ENCODE measurements at places on chromosomes 6 and 20.

- no peak for DNase-seq
Observed at GRCh38 chr6:150800674-150801314, 64.7 kb upstream of the MTHFD1L start.

GRCh38 chr6:12037798-12038197 lies 25.7 kb downstream of the HIVEP1 start:
- no peak for DNase-seq

GRCh38 chr20:47487175-47487917 lies 14.3 kb upstream of the NCOA3 start:
- no peak for DNase-seq

- DNase-seq: no peak
Observed at GRCh38 chr6:16644540-16645250, 116.6 kb downstream of the ATXN1 start.

DNA sequence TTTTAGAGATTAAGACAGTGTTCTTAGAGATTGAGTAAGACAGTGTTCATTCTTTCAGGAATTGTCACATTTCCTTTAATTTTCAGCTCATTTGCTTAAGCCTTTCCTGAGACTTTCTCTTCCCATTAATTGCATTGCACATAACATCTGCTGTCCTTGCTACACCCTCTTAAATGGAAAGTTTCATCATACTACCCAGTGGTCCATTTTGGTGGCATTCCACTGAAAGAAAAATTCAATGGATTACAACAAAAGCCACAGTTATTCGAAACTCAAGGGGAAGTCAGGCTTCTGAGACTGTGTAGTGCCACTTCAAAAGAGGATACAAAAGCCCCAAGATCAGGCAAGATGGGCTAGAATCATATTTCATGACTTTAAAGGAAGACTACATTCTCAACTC lies 64.0 kb downstream of the RSPO3 start:
- DNase-seq: no peak

DNA sequence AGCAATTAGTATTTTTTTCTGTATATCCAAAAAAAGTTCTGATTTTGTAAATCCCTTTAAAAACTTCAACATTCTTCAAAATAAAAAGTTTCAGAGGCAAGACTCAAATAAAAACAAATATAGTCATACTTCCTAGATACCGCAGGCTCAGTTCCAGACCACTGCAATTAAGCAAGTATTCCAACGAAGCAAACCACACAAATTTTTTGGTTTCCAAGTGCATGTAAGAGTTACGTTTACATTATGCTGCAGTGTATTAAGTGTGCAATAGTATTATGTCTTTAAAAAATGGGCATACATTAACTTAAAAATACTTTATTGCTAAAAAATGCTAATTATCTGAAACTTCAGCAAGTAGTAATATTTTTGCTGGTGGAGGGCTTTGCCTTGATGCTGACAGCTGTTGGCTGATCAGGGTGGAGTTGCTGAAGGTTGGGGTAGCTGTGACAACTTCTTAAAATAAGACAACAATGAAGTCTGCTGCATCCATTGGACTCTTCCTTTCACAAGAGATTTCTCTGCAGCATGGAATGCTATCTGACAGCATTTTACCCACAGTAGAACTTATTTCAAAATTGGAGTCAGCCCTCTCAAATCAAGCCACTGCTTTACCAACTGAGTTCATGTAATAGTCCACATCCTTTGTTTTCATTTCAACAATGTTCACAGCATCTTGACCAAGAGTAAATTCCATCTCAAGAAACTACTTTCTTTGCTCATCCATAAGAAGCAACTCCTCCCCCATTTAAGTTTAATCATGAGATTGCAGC lies 46.0 kb downstream of the PHIP start:
- DNase-seq: no peak

DNA sequence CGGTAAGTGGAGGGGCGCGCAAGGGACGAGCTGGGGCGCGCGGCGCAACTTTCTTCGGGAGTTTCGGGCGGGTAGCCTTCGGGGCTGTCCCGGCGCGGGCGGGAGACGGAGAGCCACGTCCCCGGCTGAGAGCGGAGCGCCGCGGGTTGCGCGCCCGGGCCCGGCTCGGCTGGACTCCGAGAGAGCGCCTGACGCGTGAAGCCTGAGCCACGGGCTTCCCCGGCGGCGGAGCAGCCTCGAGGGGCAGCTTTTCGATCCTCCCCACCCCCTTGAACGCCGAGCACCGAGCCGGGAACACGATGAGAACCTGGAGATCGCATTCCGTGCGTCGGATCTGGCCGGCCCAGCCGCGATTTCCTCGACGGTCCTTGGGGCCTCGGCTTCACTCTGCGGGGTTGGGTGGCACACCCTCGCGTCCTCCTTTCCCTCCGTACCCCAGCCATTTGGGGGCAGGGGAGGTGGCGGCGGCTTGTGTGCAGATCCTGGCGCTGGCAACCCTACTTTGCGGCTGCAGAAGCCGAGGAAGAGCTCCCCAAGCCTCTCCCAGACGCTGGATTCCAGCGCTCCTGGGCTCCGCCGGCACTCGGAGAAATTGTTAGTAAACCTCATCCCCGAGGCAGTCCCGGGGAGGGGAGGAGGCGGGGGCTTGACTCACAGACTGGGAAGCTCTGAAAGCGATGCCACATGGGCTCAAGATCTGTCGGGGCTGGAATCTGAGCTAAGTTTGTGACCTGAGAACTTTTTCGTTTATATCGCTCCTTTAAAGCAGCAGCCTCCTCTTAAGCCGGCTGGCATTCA lies 572 bp downstream of the DSE start:
- peak; percentile 91 for DNase-seq

DNA sequence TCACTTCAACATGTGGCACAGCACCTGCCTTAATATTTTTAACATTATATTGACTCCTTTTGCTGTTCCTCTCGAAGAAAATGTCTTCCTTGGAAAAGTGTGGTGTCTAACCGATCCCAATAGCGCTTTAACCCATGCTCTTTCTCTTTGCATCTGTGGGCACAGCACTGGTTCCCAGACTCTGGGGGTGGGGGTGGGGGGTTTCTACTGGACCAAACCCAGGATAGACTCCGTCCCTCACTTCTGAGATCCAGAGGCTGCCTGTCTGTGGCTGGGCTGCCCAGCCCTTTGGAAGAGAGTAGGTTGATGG lies 3.9 kb upstream of the ZNF292 start:
- DNase-seq: no peak

DNA sequence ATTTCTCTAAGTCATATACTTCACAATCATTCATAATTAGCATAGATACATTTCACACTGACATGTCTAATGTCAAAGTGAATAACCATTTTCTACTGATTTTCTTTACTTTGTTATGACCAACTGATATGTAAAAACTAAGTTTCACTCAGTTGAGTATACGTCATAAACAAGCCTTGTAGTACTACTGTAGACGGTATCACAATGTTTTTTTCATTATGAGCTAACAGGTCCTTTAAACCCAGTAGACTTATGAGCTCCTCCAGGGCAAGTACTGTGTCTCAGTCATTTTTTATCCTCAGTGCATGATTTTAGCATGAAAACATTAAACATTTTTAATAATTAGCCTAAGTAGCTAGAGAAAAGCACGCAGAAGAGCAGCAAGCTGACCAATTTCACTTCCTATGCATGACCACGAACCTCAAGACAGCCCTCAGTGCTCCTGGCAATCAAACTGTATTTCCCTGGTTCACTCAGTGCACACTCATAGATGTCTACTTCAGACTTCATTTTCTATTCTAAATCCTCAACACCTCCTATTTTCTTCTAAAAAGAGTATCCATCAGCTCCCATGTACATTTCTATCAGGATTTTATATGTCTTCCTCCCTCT lies 32.0 kb upstream of the TFAP2D start:
- DNase-seq: no peak

- no peak for DNase-seq
Observed at GRCh38 chr20:55067158-55067825, 591.9 kb downstream of the DOK5 start.

DNA sequence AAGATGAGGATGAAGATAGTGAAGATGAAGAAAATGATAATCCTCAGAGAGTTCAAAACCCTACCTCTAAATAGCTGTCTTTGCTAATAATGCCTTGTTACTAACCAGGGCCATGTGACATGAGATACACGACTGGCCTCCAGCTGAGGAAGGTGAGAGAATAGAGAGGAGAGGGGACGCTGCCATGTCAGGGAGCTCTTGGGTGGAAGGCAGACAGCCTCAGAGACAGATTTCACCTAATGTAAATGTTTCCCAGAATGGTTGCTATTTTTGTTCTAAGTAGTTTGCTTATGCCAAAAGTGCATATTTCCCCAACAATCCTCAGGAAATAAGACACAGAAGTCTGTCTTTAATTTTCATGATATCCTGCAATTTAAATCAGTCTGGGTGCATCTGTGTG lies 138.4 kb downstream of the ELOVL4 start:
- DNase-seq: no peak

GRCh38 chr6:155495011-155495768 lies 39.6 kb upstream of the NOX3 start:
- peak; percentile 75 for DNase-seq

DNA sequence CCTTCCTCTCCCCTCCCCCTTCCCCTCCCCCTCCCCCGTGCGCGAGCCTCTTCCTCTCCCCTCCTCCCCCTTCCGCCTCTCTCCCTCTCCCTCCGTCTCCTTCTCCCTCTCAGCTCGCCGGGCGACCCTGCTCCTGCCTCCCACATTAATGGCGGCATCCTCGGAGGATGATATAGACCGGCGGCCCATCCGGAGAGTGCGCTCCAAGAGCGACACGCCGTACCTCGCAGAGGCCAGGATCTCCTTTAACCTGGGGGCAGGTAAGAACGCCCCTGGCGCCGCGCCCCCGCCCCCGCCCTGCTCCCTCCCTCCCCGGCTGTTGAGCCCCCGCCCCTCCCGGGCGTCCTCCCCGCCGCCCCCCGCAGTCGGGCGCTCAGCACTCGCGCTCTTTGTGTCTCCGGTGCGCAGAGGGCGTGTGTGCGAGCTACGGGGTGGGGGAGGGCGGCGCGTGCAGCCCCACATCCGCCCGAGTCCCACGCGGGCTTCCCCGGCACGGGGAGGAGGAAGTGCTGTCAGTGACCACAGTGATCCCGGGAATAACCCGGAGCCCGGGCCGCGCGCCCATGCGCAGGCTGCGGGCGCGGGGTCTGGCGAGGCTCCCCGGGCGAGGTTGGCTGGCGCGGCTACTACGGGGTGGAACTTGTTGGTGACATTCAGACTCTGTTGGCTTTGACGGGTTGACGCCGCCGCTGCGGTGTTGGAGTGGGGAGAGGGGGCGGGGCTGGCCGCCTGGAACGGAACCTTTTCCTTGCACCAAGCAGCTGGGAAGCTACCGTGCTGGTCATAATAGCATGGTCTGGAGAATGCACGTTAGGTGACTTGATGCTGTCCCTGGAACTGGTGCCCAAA lies 33.2 kb downstream of the PHACTR1 start:
- no peak for DNase-seq

DNA sequence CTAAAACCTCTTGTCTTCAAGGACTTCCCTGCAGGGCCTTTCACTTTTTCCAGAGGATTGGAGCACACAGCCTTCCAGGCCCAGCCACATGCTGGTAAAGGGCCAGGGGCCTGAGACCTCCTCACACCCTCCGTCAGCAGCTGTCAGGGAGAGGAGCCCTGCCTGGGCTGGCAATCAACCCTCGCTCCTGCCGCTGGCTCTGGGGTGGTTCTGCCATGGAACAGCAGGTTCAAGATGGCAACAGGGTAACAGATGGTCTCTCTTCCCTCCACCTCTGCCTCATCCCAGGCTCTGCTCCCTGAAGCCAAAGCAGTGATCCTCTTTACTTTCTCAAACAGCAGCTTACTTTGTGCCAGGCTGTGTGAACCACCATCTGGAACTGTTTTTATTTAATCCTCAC lies 23.8 kb downstream of the PCNA start:
- DNase-seq: no peak

- DNase-seq: no peak
Observed at GRCh38 chr6:34722451-34722850, 25.9 kb upstream of the ILRUN start.

DNA sequence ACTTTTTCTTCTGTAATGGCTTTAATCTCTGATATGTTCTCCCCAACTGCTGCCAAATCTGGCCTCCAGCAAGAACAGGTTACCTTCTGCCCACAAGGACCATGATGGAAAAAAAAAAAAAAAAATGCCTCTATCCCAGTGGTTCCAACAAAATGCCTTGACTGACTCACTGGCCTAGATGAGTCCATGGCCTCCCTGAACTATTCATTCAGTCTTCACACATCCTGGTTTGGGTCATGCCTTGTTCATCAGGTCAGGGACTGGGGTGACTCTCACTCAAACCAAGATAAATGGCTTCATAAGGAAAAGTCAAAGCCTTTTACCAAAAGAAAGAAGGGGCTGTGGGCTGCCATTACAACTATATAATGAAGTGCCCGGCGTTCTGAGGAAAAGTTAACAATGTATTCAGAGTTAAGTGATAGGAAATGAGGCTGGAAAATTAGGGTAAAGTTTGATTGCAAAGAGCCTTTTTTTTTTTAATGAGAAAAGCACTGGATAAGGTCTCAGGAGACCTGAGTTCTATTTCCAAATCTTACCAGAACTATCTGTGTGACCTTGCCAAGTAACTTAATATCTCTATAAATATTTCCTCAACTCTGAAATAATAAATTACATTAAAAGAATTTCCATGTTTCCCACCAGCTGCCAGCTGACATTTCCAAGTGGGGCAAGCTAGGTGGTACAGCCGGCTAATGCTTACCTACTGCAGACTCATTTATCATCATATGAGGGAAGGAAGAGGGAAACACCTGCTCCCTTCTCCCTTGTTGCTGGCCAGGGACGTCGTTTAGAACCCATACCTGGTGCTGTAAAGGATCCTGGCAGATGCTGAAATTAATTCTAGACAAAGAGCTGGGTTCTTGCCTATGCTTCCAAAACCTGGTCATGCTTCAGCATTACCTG lies 380.0 kb upstream of the MARCKS start:
- DNase-seq: peak; percentile 24

GRCh38 chr6:34029489-34030280 lies 116.2 kb downstream of the GRM4 start:
- DNase-seq: no peak

- no peak for DNase-seq
Observed at GRCh38 chr6:51678905-51679620, 408.4 kb downstream of the PKHD1 start.

DNA sequence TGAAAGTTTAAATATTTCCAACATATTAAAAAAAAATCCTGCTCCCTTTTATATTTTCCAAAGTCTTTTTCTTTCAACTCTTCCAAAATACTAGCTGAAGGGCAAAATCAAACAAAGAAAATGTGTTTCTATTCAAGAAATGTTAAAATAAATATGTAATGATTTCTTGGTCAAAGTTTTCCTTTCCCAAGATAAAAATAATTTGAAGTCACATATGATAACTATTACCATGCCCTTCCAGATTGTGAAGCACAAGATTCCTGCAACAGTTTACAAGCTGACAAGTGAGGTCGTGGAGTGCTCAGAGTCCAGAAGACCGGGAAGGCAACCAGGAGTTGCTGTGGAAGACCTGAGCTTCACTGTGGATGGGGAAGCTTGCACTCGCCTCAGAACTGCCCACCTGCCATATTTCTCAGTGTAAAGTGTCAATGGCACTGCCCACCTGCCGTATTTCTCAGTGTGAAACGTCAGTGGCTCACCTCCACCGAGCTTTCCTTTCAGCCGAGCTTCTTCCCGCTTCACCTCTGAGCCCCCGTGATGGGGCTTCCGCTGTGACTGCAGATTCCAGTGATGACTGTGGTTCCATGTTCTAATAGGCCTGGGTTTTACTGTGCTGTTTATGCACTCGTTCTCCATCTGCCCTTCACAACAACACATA lies 160.5 kb downstream of the THBS2 start:
- DNase-seq: no peak

- no peak for DNase-seq
Observed at GRCh38 chr20:30168025-30168799, 1089.3 kb upstream of the DEFB115 start.

GRCh38 chr20:62929051-62929538 lies 2.8 kb upstream of the DIDO1 start:
- DNase-seq: peak; percentile 21

GRCh38 chr6:148629181-148629580 lies 117.6 kb upstream of the UST start:
- DNase-seq: peak; percentile 12
